ENCODE measurements at places on chromosomes 3 and 15. TPM values are rescaled to one million over a fixed set of nuclear protein-coding genes. Genes with fewer than 3 reads are reported as not detected.

GRCh38 chr3:184230081-184230602 is 757 bp downstream of the VWA5B2 start:
- DNase-seq, result peak; percentile 63

Gene PPP2R3A
- 13.6 TPM for polyA plus RNA-seq

GRCh38 chr3:64008487-64009351 is 14.6 kb downstream of the PSMD6 start:
- DNase-seq, result no peak

Gene RAMAC
- polyA plus RNA-seq, result 30.3 TPM

DNA sequence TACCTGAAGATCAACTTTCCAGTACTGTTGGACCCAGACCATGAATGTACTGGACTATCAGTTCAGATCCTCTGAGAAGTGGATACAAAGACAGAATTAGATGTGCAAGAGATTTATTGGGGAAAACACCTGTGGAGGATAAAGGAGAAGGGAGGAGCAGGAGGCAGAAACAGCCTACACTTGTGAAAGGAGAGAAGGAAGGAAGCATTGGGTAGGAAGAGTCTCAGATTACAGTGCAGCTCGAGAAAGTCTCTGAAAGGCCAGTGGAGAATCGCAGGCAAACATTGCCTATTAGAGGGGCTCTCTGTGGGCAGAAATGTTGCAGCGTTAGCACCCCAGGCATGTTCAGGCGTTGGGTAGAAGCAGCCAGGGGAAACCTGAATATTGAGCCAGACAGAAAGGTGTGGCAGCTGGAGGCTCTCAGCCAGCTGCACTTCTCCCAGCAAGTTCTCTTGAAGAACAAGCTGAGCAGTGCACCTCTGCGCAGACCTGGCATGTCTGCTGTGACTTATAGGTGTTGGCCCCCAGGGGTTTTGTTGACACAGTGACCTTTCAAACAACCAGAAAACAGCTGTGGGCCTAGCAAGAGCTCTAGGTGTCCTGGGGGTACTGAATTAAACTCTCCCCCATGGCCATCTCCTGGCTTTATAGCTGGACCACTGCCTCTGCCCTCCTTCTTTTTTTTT is 7.0 kb downstream of the CHST14 start:
- no peak for DNase-seq

Gene ZWILCH
- 28.7 TPM for polyA plus RNA-seq

GRCh38 chr15:99154271-99154670 is 49.4 kb downstream of the SYNM start:
- no peak for DNase-seq

DNA sequence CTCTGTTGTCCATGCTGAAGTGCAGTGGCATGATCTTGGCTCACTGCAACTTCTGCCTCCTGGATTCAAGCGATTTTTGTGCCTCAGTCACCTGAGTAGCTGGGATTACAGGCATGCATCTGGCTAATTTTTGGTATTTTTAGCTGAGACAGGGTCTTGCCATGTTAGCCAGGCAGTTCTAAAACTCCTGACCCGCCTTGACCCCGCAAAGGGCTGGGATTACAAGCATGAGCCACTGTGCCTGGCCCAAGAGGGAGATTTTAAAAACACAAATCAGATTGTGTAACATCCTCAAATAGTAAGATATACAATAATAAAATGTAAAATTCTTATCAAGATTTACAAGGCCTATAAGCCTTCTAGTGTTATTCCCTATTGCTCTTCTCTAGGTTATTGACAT is 62.5 kb upstream of the PHLDB2 start:
- DNase-seq, result no peak

DNA sequence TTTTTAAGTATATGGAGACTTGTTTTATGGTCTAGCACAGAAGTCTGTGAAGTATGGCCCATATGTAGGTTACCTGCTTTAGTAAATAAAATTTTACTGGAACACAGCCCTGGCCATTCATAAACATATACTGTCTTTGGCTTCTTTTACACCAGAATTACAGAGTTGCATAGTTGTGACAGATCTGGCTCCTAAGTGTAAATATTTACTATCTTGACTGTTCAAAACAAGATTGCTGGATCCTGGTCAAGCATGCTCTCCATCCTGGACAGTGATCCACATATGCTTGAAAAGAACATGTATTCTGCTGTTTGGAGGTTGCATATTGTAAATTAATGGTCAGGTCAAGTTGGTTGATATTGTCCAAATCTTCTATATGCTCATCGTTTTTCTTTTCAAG is 57.9 kb downstream of the STT3B start:
- no peak for DNase-seq

Gene LRRC49
- 17.5 TPM for polyA plus RNA-seq

Gene EFCC1
- 16.8 TPM for polyA plus RNA-seq

- no peak for DNase-seq
These were observed 148.1 kb downstream of the KLHL25 start for GRCh38 chr15:85646538-85647091.

- DNase-seq, result no peak
These were observed 412.5 kb downstream of the SOX2 start for GRCh38 chr3:182124187-182124586.

Gene CPA3
- polyA plus RNA-seq, result 0.31 TPM

Gene RPUSD3
- polyA plus RNA-seq, result 43.1 TPM

DNA sequence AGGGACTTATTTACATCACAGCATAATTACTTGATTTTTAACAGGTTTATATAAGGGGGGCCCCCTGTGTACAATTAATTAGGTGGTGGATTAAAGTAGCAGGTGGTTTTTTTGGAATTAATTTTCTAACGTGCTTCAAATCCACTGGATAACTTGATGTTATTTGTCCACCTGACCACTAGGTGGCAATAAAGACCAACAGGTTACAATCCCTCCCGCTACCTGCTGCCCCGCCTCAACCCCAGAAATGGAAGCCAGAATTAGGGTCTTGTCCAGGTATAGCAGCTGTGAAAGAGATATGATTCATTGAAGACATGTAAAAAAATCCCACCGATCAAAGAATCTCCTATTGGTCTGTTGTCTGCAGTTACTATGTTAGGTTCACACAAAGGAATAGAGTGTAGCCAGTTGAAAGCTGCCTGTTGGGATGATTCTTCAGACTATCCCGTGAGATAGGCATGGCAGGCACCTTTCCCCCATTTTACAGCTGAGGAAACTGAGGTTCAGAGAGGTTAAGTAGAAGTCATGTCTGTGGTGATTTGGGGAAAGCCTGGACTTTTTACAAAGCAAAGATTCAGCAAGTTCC is 44.0 kb downstream of the MFSD1 start:
- DNase-seq, result no peak

Gene LRRC31
- not detected for polyA plus RNA-seq

DNA sequence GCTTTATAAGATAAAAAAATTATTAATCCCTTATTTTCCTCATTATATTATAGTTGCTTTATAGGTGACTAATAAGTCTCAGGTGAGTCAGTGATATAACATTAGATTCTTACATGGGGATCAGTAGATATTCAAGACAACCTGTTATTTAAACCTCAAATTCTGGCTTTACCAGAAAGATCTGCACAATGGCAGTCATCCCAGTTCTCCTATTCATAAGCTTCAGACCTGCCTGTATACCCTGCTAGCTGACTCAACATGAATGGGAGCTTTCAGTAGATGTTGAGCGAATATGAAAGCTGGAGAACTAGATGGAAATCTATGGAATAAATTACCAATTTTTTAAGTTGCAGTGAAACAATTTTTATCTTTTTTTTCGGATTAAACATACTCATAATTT is 20.5 kb upstream of the CCDC54 start:
- DNase-seq, result no peak

Gene COL6A5
- 4.3 TPM for polyA plus RNA-seq

Gene NANOGP8
- not detected for polyA plus RNA-seq

- DNase-seq, result no peak
These were observed 30.3 kb upstream of the C15orf39 start for GRCh38 chr15:75171408-75171807.

Gene RASL12
- 106 TPM for polyA plus RNA-seq

Gene GP5
- polyA plus RNA-seq, result 0.56 TPM

GRCh38 chr3:106108925-106109324 is 240.1 kb upstream of the CBLB start:
- DNase-seq, result no peak

Gene DET1
- polyA plus RNA-seq, result 15.9 TPM

- no peak for DNase-seq
These were observed 20.9 kb downstream of the NOX5 start for GRCh38 chr15:69035205-69035917.

DNA sequence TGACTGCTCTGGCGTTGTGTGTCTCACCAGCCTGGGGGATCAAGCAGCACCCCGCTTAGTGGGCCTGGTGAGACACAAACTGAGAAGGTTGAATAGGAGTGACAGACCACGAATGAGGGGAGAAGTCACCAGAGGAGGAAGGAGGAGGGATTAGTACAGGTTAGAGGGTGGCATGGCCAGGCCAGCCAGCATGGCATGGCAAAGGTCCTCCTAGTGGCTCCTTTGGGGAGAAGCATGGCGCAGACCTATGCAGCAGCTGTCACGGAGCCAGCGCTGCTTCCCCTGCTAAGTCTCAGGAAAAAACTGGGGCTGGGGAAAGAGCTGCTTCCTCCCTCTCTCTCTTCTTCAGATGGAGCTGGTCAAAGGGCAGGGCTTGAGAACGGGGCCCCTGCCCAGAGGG is 48.6 kb downstream of the ZDHHC3 start:
- no peak for DNase-seq

- peak; percentile 51 for DNase-seq
These were observed 198.4 kb downstream of the ADAMTS17 start for GRCh38 chr15:100143378-100143777.

Gene EXOG
- 18.5 TPM for polyA plus RNA-seq

DNA sequence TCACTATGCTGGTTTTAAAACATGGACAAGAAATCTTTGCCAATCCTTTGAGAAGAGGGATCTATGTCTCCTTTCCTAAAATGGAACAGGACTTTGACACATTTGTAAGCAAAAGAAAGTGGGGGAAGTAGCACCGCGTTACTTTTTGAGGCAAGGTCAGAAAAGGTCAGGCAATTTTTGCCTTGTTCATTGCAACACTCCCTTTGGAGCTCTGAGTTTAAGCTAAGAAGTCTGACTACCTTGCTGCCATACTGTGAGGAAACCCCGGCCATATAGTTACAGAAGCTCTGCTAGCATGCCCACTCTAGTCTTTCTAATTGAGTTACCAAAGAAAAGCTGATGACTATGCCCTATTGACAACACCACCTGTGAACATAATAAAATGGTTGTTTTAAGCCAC is 1.4 kb downstream of the FAM227B start:
- DNase-seq, result no peak

Gene CYP8B1
- 0.14 TPM for polyA plus RNA-seq

- no peak for DNase-seq
These were observed 40.7 kb downstream of the MYO1E start for GRCh38 chr15:59332009-59332408.

Gene EHHADH
- 12.5 TPM for polyA plus RNA-seq

Gene CXCR6
- polyA plus RNA-seq, result 0.83 TPM

- DNase-seq, result no peak
These were observed 54.6 kb downstream of the STAC start for GRCh38 chr3:36434687-36435426.

Gene BOC
- 32.5 TPM for polyA plus RNA-seq

- no peak for DNase-seq
These were observed 522 bp upstream of the LMLN start for GRCh38 chr3:197959500-197959890.

Gene GCNT3
- polyA plus RNA-seq, result 0.48 TPM

Gene PLCH1
- polyA plus RNA-seq, result 24.2 TPM

- no peak for DNase-seq
These were observed 371.7 kb downstream of the ZBTB20 start for GRCh38 chr3:114775395-114775794.

DNA sequence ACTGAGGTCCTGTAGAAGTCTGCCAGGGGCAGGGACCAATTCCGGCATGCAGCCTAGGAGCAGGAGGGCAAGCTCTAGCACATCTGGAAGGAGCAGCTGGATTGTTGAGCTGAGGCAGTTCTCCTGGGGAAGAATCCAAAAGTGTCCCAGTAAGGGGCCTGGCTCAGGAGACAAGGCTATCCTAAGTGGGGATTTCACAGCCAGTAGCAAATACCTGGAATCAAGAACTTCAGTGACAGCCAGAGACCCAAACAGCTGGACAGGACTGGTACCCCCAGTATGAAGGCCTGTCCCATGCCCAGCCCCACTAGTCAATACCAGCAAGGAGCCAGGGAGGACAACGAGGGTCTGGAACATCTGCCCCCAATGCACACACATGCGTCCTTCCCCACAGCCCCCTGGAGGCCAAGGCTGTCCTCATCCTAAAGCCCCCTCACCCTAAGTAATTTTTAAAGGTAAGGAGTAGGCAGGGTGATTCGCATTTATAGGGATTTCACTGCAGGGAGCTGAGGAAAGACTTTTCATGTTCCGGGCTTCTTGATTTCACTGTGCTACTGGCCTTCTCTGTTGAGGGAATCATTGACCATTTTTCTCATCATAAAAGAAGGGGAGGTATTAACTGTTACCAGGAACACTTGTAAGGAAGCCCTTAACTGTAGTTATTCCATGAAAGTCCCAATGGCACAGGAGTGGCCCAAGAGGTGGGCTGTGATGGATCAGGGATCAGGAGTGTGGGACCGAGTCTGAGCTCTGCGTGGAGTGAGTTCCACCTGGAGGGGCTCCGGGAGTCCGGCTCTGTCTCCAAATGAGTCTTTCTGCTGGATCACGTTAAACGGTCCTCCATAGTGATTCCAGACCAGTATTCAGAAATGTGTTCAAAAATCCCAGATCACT is 2.6 kb upstream of the CHSY1 start:
- no peak for DNase-seq

DNA sequence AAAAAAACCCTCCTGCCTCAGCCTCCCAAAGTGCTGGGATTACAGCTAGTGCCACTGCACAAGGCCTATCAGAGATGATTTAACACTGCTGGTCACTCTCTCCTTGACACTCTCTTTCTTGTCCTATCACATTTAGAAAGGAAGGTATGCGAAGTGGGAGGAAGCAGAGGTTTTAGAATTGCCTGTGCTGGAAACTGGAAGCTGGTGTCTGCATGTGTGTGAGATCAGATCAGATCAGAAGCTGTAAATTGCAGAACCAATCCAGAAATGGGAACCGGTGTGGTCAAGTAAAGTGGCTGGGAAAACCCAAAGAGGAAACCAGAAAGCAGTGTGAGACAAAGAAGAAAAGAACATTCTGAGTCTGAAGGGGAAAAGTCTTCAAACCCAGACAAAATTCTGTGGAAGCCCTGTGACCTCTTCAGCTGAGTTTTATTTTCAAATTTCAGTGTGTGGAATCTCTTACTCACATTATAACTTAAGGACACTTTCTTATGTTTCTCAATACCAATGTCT is 2.8 kb downstream of the EFHB start:
- no peak for DNase-seq

DNA sequence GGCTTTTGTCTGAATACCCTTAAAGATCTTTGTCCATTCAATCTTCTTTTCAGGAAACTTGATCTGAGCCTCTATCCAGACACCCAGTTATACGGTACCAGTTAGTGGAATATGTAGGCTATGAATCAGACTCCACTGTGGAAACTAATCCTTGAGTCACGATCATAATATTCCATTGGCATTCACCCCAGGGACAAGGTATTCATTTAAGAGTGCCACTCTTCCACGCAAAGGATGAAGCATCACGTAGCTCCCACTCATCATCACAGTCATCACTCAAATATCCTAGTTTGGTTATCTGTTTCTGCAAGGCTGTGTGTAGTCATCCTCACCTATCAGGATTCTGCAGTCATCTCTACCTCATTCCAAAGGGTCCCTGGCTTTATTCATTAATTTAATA is 85.6 kb downstream of the NEDD4 start:
- DNase-seq, result no peak

Gene PLSCR4
- 49.1 TPM for polyA plus RNA-seq
